ENCODE measurements at places on chromosomes 12 and 14.
A peak's percentile ranks its signal among the peaks of the same experiment; 100 is the strongest.

- no peak for DNase-seq
Measured at GRCh38 chr14:69688299-69688649, 76.9 kb downstream of the SUSD6 start.

DNA sequence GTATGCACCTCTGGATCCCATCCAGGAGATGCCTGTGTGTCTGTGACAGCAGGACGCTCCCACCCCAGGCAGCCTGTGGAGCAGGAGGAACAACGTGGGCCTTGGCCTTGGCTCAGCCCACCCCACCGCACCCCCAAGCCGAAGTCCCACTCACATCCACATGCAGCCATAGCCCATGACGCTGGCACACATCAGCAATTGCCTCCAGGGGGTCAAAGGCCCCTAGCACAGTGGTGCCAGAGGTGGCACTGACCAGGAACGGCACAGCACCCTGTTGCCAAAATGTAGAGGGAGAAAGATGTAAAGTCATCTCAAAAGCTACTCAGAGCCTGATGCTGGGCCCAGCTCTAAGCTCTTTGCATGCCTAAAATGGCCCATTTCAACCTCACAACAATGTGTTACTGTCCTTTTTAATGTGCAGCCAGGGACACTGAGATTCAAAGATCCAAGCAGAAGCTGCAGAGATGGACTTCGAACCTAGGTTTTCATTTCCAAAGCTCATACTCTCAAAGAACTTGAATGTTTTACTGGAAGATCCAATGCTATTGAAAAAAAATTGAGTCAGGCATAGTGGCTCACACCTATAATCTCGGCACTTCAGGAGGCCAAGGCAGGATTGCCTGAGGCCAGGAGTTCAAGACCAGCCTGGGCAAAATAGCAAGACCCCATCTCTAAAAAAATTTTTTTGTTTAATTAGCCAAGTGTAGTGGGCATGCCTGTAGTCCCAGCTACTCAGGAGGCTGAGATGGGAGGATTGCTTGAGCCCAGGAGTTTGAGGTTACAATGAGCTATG lies 19.2 kb upstream of the ZNF740 start:
- no peak for DNase-seq

- no peak for DNase-seq
Measured at GRCh38 chr12:120696626-120697025, 9.7 kb downstream of the MLEC start.

GRCh38 chr12:46027172-46027571 lies 36.8 kb upstream of the SCAF11 start:
- no peak for DNase-seq

GRCh38 chr12:51910691-51911090 lies 3.4 kb downstream of the ACVRL1 start:
- no peak for DNase-seq

DNA sequence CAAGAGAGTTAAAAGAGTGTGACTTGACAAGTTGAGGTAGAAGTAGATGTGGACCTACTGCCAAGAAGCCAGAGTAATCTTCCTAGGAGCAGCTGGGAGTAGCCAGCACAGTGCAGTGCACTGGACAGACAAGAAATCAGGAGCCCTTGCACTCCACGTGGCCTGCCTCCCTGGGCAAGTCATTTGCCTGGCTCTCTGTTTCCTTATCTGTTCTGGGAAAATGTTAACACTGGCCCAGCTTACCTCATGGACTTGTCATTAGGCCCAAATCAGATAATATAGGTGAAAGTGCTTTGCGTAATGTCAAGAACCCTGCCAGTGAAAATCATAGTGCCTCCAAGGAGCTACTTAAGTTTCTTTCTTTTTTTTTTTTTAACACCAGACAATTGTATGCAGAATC lies 19.2 kb downstream of the SLC7A8 start:
- DNase-seq: no peak

DNA sequence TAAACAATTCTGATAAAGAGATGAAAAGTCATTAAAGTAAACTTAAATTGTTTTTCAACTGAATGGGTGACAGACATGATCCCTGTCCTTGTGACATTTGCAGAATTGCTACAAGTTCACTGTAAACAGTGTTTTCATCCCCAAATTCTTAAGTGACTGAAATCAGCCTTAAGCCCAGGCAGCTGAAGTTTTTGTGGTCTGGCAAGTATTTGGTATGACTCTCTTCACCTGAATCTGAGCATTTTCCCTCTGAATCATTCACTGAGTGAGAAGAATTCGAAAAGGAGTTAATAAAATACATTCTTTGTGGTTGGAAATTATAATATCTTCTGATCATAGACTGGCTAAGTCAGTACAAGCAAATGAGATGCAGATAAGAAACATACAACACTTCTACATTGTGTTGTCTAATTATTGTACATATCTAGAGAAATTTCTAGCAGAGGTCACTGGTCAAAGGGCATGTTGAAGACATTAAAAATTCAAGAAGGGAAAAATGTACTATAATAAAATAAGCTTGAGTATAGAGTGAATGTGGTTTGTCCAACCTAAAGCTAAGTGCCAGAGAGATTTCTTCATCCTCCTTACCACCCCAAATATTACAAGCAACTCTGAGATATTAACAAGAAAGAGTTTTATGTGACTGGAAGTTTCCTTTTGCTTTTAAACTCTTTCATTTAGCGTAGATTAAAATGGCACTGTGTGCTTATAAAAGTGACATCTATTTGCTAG lies 177.8 kb upstream of the DIO2 start:
- peak; percentile 80 for DNase-seq

DNA sequence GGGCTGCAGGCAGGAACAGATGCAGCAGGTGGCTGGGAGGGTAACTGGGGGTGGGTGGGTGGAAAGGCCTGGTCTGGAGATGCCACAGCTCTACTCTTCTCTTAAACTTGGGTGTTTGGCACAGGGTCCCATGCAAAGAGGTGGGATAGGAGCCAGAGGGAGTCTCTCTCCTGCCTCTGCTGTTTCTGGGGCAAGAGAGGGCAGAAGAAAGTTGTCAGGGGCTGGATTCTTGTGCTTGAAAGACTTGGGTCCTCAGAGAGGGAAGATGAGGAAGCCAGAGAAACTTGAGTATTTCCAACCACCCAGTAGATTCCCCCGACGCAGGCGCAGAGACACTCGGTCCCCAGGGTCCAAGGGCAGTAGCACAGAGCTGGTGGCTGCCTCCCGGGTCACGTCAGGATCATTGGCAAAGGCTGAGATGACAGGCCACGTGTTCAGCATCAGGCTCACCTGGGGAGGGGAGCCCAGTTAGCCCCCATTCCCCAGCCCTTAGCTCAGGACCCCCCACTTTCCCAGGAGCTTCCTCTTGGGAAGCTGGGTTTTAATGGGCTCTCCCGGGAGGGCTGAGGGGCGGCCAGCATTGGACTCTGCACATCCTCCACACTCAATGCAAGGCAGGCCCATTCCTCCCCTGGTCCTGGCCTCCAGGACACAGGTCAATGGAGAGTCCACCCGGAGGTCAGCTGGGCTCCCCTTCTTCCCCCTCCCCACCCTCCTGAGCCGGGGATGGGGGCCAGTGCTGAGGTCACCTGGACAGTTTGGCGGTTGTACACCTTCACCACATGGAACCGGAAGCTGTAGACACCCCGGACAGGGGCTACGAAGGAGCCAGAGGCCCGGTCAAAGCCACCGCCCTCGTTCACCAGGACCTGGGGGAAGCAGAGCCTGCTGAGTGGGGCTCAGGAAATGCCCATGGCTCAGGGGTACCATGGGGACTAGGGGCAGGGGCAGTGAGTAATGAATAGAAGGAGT lies 1.6 kb downstream of the CBLN3 start:
- DNase-seq: no peak

GRCh38 chr12:89494411-89495231 lies 30.0 kb downstream of the GALNT4 start:
- no peak for DNase-seq

DNA sequence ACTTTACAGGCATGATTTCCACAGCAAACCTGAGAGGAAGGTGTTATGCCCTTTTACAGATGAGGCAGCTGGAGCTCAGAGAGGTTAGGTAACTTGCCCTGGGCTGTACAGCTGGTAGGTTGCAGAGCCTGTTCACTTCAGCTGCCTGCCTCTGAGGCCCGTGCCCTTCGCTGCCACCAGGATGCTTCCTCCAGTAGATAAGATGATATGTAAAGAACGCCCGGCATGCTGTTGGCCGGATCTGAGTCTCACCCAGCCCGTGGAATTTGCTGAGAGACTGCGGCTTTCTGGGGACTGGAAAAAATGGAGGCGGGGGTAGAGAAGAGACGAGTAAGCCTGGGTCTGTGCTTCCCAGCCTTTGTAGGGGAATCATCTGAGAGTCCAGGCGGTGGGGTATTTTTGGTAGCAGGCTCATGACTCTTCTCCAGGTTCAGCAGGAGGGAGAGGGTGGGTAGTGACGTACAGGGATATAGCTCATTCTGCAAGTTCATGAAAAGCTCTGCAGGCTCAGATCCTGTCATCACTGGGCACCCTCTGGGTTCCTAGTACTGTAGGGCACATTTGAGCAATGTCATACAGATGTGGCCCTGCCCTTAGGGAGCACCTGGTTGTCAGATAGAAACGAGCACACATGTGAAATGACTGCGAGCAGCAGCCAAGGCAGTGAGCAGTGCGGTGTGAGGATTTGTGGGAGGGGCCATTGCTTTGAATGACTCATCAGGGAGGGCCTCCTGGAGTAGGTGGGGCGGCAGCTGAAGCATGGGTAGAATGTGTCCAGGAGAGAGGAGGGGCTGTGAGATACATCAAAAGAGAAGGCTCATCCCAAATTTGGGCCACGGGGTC lies 159.4 kb downstream of the TSPAN9 start:
- DNase-seq: peak; percentile 50

DNA sequence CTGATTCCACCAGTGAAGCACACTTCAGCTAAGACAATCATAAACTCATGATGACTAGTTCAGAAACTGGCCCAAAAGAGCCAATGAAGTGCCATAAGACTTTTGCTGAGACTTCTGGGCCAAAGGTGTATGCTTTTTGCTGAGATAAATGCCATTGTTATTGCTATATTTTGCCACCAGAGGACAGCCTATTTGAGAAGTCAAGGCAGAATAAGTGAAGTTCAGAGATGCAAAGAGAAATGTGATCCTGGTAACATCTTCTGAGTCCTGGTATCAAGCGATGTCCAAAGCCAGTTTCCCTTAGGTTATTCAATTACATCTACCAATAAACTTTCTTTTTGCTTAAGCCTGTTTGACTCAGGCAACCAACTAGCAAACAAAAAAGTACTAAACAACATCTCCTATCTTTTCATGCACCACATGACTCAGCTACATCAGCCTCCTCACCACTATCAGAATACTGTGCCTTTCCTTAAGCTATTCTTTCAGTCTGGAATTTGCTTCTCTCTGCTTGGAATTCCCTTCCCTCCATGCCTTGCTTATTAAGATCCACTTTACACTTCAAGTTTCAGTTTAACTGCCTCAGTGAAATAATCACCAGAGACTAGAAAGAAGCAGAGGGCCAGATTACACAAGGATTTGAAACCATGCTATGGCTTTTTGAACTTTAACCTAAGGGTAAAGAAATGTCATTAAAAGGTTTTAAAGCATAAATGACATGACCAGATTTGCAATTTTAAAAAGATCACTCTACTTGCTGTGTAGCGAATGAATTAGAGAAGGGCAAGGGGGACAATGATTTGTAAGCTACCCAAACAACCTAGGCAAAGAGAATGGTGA lies 14.0 kb downstream of the CRY1 start:
- DNase-seq: peak; percentile 8

- no peak for DNase-seq
Measured at GRCh38 chr12:55703288-55703687, 4.4 kb downstream of the ITGA7 start.

GRCh38 chr14:76336876-76337275 lies 39.1 kb upstream of the ESRRB start:
- DNase-seq: no peak

DNA sequence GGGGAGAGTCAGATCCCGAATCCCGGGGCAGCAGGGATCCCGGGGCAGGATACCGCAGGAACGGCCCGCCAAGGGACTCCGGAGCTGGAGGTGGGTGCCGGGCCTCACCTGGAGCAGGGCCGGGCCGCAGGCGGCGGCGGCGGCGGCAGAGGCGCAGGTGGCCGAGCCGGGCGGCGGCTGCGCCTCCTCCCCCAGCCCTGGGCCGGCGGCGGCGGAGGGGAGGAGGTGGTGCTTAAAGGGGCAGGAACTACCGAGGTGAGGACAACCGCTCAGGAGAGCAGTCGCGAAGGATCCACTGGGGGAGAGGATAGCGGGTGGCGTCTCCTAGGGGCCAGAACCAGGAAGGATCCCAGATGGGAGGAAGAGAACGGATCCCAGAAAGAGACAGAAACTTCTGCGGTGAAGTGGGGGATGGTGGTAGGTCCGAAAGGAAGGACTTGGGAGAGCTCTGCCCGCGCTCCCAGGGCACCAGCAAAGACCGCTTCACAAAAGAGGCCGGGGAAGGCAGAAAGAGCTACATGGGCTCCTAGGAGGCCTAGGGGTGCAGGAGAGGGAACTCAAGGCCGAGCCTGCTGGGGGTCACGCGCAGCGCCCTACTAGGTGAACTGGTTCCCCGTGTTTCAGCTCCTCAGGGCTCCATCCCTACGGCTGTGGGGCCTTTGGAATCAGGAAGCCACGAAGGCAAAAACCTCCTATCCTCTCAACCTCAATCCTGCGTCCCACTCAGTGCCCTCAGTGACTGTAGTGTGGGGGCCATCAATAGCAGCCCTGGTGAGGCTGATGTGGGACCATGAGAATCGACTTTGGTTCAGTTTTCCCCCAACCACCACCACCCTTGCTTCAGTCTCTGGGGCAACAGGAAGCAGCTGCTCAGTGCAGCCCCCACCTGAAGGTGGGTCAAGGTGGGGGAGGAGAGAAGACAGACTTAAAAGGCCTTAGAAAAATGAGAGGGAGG lies 5.0 kb upstream of the BAZ2A start:
- DNase-seq: peak; percentile 89

GRCh38 chr12:110725267-110725666 lies 17.4 kb downstream of the PPP1CC start:
- DNase-seq: no peak

- DNase-seq: no peak
Measured at GRCh38 chr14:23605931-23606585, 27.5 kb upstream of the JPH4 start.

GRCh38 chr14:88599761-88600439 lies 37.1 kb downstream of the ZC3H14 start:
- no peak for DNase-seq

DNA sequence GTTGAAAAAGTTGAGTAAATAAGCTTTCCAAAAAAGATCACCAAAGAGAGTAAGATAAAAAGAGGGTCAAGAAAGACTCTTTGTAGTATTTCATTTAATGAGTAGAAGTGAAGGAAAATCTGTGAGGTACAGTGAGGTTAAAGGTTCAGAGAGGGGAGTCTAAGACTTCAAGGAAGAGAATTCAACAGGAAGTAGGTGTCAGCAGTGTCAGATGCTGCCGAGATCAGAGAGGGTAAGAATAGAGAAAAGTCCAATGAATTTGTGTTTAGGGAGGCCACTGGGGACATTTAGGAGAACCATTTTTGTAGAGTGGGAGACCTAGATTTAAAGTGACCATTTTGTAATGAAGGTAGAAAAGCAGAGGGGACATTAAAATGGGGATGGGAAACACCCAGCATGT lies 71.6 kb upstream of the KRAS start:
- DNase-seq: no peak

GRCh38 chr12:66002812-66003211 lies 127.7 kb downstream of the LLPH start:
- DNase-seq: no peak
